ENCODE measurements at places on chromosomes 6 and 20.

GRCh38 chr6:140909156-140909555 is 1223.6 kb upstream of the GJE1 start:
- H3K36me3 ChIP-seq, result no peaks in the 10 kb centered on the region
- no peaks in the 10 kb centered on the region for H3K4me1 ChIP-seq
- no peaks in the 10 kb centered on the region for H3K27me3 ChIP-seq
- no peak overlapping the region for H3K27ac ChIP-seq
- DNase-seq, result no peak

DNA sequence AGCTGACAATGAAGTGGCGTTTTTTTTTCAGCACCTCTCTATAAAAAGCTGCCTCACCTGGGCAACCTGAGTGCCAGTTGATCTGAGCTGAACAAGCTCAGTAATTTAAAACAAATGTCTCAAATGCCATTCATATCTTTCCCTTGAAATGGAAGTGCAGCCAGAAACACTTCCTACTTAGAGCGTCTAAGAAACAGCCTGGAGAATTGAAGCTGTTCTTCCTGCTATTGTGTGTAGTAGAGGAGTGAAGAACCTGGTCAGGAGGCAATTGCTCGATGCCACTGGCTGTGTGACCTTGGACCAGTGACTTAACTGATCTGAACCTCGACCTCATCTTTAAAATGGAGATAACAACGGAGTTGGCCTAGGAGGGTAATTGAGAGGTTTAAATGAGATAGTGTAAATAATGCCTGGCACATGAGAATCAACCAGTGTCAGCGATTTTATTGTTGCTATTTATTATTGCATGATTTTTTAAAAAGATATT is 95.4 kb upstream of the FOXQ1 start:
- no peak for DNase-seq
- H3K36me3 ChIP-seq, result no peaks in the 10 kb centered on the region
- H3K27ac ChIP-seq, result no peak overlapping the region
- no peaks in the 10 kb centered on the region for H3K4me1 ChIP-seq

DNA sequence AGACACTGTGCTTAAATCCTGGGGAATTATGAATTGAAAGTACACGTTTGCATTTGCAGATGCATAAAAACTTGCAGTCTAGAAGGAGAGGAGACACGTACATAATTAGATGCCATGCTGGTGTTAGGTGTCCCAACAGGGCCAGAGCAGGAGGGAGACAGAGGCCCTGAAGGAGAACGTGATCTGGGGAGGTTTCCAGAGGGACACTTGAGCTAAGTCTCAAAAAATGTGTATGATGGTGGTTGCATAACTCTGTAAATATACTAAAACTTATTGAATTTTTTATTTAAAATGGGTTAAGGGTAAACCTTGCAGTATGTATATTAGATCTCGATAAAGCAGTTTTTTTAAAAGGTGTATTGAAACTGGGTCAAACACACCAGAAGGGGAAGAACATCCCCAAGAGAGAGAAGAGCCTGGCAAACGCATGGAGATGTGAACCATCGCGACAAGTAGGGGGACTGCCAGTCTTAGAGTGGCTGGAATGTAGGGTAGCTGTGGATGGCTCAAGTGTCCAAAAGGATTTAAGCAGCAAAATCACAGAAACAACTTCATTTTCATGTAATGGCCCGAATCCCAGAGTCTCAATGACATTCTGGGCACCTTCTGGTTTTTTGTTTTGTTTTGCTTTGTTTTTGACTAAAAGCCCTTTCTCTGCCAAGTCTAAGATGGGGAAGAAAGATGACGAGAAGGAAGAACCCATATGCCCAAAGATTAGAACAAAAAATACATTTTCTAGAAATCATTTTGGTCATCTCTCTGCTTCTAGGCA is 15.3 kb downstream of the TRAF3IP2 start:
- no peaks in the 10 kb centered on the region for H3K27me3 ChIP-seq
- H3K27ac ChIP-seq, result no peak overlapping the region
- peaks cover 41% of the 10 kb centered on the region for H3K36me3 ChIP-seq
- no peak for DNase-seq
- H3K4me3 ChIP-seq, result no peak overlapping the region
- H3K4me1 ChIP-seq, result peaks cover 9% of the 10 kb centered on the region

DNA sequence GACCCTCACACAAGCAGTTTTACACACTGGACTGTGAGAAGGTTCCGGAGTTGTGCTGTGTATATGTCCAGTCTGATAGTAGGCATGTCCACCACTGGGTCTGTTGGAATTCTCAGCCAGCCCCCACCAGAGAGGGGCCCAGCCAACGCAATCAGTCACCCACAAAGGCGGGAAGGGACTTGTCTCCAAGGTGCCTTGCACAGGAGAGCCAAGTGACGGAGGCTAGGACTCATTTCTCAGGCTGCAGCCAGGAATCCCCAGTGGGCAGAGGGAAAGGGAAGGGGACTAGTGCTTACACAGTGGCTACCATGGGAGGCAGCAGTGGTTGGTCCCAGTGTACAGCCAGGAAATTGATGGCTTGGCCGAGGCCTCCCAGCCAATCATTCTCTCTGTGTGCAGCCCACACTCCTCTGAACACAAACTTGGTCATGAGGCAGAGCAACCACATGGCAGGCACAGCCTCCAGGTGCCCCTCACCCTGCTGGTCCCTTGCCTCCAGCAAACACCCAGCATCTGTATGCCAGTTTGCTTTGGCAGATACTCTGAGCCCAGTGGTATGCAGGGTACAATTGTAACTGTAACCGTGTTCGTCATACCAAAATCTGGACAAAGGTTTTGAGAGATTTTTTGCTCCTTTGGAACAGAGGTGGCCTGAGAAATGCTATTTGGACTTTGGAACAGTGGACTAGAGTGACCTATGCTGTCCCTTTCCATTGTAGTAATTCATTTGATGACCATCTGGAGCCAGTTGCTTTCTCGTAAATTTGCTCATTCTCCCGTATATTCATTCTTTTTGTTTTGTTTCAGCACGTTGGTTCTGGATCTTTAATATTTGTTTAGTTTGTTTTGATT is 72.9 kb upstream of the MYL9 start:
- no peak for DNase-seq
- no peaks in the 10 kb centered on the region for H3K36me3 ChIP-seq
- H3K4me1 ChIP-seq, result peaks cover 21% of the 10 kb centered on the region
- no peaks in the 10 kb centered on the region for H3K27me3 ChIP-seq
- H3K4me3 ChIP-seq, result no peak overlapping the region

DNA sequence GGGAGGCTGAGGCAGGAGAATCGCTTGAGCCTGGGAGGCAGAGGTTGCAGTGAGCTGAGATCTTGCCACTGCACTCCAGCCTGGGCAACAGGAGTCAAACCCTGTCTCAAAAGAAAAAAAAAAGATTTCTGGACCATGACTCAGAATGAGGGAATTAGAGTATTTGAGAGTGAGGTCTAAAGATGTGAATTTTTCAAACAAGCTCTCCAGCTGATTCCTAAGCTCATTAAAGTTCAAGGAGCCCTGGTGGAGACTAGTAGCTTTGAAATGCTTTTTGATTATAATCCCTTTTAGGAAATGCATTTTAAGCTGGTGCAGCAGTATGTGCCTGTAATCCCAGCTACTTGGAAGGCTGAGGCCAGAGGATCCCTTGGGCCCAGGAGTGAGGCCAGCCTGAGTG is 21.8 kb upstream of the SRF start:
- peaks cover 80% of the 10 kb centered on the region for H3K36me3 ChIP-seq
- H3K4me3 ChIP-seq, result no peak overlapping the region
- H3K27ac ChIP-seq, result no peak overlapping the region
- DNase-seq, result no peak
- H3K4me1 ChIP-seq, result peaks cover 14% of the 10 kb centered on the region

DNA sequence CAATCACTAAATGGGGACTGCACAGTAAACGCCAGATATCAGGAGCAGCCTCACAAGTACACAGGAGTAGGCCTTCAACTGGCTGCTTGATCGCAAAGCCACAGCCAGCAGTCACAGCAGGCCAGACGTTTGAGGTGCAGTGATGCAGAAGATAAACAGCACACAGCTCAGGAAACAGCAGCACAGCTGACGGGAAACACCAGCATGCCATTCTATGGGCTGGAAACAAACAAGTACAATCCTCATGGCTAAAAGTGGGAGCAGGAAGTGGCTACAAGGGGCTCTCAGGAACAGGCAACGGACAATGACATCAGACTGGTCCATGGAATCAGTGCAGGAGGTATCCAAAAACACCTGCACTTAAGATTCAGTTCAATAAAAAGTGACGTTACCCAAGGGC is 111.0 kb downstream of the DTNBP1 start:
- H3K27me3 ChIP-seq, result no peaks in the 10 kb centered on the region
- no peaks in the 10 kb centered on the region for H3K36me3 ChIP-seq
- no peak overlapping the region for H3K4me3 ChIP-seq
- H3K27ac ChIP-seq, result no peak overlapping the region

DNA sequence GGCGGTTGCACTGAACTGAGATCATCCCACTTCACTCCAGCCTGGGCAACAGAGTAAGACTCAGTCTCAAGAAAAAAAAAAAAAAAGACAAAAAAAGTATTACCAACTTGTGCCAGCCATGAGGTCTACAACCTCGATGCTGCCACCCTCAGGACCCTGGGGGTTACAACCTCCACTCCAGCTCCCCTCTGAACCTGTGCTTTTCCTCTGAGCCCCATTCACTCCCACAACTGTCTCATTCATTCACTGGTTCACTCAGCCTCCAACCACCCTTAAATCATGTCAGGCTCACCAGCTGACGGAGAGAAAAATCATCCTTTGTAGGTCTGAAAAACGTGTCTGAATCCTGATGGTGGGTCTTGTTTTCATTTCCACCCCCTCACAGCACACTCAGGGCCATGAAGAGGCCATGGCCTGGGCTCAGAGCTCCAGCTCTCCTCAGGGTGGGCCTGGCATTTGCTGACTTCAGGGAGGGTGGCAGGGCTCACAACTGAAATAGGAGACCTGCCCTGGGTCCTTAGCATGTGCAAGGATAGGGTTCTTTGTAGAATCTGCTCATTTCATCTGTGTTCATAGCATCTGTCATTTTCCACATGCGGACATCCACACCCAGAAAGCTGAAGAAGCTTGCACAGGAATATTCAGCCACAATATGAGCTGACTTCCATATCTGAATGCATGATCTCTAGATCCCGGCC is 1.9 kb upstream of the ULBP1 start:
- no peaks in the 10 kb centered on the region for H3K36me3 ChIP-seq
- H3K4me1 ChIP-seq, result peaks cover 27% of the 10 kb centered on the region
- H3K27ac ChIP-seq, result no peak overlapping the region
- no peak for DNase-seq

GRCh38 chr20:45924391-45925261 is 9.9 kb upstream of the PCIF1 start:
- H3K36me3 ChIP-seq, result no peaks in the 10 kb centered on the region
- H3K27me3 ChIP-seq, result no peaks in the 10 kb centered on the region
- peaks cover 5% of the 10 kb centered on the region for H3K4me1 ChIP-seq
- no peak for DNase-seq

- peaks cover 39% of the 10 kb centered on the region for H3K36me3 ChIP-seq
- no peak overlapping the region for H3K4me3 ChIP-seq
- H3K27ac ChIP-seq, result no peak overlapping the region
- DNase-seq, result no peak
- H3K27me3 ChIP-seq, result no peaks in the 10 kb centered on the region
- no peaks in the 10 kb centered on the region for H3K4me1 ChIP-seq
Observed at GRCh38 chr6:79048611-79049010, 29.4 kb downstream of the PHIP start.

GRCh38 chr20:1456300-1456699 is 10.3 kb downstream of the NSFL1C start:
- H3K4me1 ChIP-seq, result no peaks in the 10 kb centered on the region
- no peaks in the 10 kb centered on the region for H3K27me3 ChIP-seq
- H3K4me3 ChIP-seq, result no peak overlapping the region
- no peak for DNase-seq
- H3K36me3 ChIP-seq, result peaks cover 83% of the 10 kb centered on the region
- H3K27ac ChIP-seq, result no peak overlapping the region

- no peaks in the 10 kb centered on the region for H3K4me1 ChIP-seq
- no peak overlapping the region for H3K4me3 ChIP-seq
- no peak overlapping the region for H3K27ac ChIP-seq
- DNase-seq, result no peak
- peaks cover 75% of the 10 kb centered on the region for H3K27me3 ChIP-seq
Observed at GRCh38 chr20:62487561-62488354, 12.0 kb upstream of the GATA5 start.

DNA sequence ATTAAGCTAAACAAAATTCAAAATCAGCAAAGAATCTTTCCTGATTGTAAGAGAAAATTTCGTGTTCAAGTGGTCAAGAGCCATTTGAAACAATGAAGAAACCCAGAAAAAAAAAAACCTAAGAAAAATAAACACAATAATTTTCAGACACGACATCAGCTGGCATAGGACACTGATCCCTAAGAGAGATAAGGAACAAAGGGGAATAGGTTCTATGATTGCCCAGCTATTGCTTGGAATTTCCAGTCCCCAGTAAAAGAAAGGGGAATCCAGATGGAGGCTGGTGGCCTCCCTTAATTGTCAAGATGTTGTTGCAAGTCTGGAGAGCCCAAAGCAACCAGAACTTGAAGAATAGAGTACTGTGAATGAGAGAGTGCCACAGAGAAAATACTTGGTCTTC is 48.5 kb downstream of the COL12A1 start:
- no peaks in the 10 kb centered on the region for H3K36me3 ChIP-seq
- H3K4me3 ChIP-seq, result no peak overlapping the region
- H3K27ac ChIP-seq, result no peak overlapping the region
- no peak for DNase-seq
- no peaks in the 10 kb centered on the region for H3K4me1 ChIP-seq

DNA sequence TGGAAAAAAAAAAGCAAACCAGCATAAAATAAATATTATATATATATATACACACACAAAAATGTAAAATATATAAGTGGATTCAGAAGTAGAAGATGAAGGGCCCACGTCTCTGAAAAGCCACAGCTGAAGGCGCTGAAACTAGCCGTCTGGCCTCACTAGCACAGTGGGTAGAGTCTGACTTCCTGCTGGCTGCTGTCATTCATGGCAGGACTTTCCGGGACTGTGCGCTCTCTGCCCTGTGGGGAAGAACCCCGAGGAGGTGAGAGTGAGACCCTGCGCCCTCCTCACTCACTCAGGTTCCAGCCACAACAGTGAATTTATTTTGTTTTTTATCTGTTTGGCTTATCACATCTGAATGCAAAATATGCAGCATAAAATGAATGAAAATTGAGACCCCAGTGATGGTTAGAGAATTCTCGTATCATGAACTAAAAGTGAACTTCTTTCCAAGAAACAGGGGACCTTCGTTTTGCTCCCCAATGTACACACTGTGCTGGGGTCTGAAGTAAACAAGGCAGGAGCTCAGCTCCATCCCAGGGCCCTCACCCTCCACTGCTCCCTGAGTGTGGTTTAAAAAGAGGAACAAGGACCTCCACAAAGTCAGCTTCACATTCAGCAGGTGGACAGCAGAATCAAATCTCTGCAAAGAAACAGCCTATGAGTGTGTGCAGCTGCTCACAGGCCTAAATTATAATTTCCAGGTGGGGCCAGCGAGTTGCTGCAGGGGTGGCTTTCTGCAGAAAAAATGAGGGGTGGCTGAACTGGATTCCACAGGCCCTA is 1.3 kb upstream of the RAMACL start:
- no peaks in the 10 kb centered on the region for H3K27me3 ChIP-seq
- DNase-seq, result no peak
- no peak overlapping the region for H3K27ac ChIP-seq
- peaks cover 25% of the 10 kb centered on the region for H3K4me1 ChIP-seq
